NCI-H524 treated with DMSO at 0.1 percent for 48 hours (cell line): ENCODE measurements at places on chromosomes 1 and 21.

- no peak for DNase-seq
These were observed 102.3 kb downstream of the OMA1 start for GRCh38 chr1:58443986-58444868.

DNA sequence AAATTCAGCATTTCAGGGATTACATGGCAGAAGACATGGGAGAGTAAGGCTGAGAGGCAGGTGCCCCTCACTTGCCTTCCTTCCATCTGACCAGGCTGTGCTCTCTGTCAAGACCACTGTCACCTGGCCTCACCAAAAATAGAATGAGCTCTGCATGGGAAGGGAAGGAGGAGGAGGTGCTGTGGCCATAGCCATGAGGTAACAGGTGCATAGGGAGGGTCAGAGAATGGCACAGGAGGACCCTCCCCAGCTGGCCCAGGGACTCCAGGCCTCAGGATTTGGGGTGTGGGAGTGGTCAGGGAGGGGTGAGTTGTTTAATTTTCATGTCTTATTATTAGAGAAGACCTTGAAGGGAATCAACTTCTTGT, 192.3 kb downstream of the FCRL5 start:
- DNase-seq: no peak

DNA sequence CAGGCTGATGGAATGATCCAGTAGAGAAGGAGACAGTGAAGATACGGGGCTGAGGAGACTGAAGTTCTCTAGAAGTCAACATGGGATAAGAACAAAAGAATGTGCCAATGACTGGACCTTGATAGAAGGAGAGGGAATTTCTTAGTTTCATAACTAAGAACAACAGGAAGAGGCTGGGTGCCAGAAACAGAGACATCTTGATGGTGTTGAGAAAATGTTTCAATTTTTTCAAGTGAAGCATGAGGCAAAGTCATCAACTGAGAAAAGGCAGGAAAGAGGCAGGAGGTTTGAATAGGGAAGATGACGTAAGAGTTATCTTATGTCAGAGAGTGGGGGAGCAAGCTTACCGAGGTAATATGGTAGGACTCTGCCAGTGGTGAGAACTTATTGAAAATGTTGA, 80.1 kb downstream of the SPAG17 start:
- no peak for DNase-seq

DNA sequence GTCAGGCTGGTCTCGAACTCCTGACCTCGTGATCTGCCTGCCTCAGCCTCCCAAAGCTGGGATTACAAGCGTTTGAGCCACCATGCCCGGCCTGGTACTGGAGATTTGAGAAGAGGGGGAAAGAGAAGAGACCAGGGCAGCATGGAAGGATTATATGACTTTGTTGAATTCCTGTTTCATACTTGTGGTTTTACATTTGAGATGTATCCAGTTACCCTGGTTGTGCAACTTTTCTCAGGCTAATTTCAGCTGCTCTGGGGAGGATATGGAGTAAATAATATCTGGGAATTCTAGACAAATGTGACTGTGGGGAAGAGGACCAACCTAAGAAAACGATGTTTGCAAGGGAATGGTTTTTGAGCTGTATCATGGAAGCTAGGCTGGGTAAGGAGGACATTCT, 89.5 kb upstream of the GREM2 start:
- DNase-seq: no peak

GRCh38 chr1:218495931-218496330, 150.8 kb downstream of the TGFB2 start:
- no peak for DNase-seq

- no peak for DNase-seq
These were observed 123.1 kb upstream of the ESRRG start for GRCh38 chr1:216846339-216846738.

DNA sequence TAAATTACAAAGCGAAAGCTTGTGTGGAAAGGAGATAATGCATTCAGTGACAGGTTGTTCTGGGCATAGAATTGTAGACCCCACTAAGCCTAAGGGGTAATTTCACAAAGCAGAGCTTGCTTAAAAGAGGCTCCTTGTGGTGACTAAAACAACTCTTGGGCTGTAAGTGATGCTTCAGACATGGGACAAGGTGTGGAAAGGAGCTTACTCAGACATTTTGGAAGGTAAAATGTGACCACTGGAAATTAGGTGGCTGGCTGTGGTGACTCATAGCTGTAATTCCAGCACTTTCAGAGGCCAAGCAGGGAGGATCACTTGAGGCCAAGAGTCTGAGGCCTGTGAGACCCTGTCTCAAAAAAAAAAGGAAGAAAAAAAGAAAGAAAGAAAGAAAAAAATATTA, 51.1 kb upstream of the LRRC8C start:
- DNase-seq: no peak

GRCh38 chr1:238487931-238488330, 597.2 kb upstream of the ZP4 start:
- no peak for DNase-seq

GRCh38 chr1:228333739-228334115, 72.9 kb downstream of the TRIM11 start:
- no peak for DNase-seq

- no peak for DNase-seq
These were observed 47.1 kb upstream of the SCMH1 start for GRCh38 chr1:41289196-41289595.

DNA sequence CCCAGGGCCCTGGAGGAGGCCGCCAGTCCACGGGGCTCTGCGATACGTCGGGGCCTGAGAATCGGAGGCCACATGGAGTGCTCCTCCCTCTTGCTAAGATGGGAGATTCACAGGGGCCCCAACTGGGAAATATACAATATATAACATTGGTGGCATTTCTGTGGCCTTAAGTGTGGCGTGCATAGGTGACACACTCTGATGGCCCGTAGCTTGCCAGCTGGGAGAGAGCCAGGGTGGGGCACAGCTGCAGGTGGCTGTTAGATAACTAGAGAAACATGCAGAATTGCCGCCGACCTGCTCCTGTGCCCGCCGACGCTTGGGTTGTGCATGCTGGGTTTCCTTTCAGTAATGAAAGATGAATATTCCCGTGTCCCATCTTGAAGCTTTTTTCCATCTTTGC, 30.1 kb downstream of the UMODL1 start:
- DNase-seq: no peak

DNA sequence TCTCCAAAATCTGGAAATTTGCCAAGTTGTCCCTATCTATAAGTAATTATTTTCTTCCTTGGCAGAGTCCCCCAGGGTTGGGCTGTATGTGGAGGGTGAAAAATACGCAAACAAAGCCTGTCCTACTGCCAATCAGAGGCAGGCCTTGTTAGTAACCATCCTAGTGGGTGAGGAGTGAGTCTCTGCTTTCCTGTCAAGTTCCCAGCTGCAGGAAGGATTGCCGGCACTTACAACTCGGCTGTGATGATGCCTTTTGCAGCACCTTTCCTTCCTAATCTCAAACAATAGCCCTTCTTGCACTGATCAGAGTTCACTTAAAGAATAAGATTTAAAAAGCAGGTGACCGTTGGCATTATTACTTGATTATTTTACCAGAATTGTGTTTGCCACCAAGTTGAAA, 31.3 kb upstream of the FGGY start:
- no peak for DNase-seq

- no peak for DNase-seq
These were observed 1.7 kb upstream of the C1orf185 start for GRCh38 chr1:51100264-51100880.

DNA sequence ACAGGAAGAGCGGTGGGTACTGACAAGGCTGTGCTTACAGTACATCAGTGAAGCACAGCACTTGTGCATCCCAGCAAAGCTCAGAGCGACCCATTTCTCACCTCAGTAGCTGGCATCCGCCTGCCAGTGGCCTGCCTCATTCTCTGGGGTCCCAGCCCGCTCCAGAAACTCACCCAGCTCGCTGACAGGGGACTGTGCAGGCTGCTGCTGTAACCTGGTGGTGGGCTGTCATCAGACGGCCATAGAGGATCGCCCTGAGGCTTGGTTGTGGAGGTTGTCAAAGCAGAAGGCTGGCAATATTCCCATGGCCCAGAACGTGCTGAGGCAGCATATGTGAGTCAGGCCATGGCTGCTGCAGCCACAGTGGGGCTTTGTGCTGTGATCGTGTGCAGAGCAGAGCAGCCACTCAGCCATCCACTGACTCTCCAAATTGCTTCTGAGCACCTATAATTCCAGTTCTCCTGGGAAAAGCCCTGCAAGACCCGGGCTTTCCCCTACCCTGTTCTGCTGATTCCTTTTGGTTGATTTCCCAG, 13.6 kb upstream of the GPR137B start:
- no peak for DNase-seq

DNA sequence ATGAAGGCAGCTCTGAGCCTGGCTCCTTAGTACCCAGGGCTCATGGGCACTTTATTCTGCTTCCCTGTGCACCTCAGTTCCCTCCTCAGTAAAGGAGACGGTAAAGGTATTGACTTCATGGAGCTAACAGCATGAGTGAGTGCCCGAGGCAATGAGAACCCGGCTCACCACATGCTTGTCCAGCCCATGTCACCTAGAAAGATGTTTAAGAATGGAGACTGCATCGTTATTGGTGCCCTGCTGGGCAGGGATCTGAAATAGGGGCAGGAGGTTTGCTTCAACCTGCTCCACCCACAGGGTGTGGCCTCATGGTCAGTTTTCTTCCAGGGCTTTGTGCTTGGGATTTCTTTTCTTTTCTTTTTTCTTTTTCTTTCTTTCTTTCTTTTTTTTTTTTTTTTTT, 7.0 kb upstream of the KCNE1 start:
- DNase-seq: no peak

- DNase-seq: no peak
These were observed 16.4 kb downstream of the KNCN start for GRCh38 chr1:46535063-46535462.

DNA sequence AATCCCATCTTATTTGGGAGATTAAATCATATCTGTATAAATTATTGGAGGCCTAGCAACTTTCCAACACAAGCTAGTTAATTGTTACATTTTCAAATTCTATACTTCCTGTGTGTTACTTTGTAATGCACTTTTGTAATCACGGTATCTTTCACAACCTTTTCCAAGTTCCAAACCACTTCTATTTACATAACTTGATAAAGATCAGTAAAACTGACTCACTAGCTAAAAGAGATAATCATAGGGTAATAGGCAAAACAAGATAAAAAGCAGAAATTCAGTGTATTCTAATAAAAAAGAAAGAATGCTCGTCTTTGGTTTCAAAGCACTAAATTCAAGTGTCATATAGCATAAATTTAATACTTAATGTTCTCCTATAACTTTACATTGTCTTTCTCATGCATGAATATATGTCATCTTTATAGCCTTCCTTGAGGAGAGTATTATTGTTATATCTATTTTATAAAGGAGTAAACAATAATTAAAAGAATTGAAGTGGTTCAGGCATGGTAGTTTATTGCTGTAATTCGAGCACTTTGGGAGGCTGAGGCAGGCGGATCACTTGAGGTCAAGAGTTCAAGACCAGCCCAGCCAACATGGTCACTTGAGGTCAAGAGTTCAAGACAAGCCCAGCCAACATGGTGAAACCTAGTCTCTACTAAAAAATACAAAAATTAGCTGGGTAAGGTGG, 66.4 kb downstream of the RGS13 start:
- no peak for DNase-seq

DNA sequence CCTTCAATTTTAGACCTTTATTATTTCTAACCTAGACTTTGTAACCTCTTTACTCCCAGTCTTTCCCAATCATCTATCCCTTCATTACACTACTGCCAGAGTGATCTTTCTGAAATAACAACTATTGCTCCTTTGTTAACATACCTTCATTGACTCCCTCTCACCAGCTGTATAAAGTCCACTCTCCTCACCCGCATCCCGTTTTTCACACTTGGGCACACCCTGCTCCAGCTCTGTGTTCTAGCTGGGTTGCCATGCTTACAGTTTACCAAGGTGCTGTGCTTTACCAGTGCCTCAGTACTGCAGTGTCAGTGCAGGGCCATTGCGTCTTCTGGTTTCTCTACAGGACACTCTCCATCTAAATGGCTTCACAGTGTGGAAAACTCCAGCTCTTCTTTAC, 148.2 kb downstream of the NFIA start:
- no peak for DNase-seq

GRCh38 chr1:9312168-9312720, 19.6 kb downstream of the SPSB1 start:
- no peak for DNase-seq

DNA sequence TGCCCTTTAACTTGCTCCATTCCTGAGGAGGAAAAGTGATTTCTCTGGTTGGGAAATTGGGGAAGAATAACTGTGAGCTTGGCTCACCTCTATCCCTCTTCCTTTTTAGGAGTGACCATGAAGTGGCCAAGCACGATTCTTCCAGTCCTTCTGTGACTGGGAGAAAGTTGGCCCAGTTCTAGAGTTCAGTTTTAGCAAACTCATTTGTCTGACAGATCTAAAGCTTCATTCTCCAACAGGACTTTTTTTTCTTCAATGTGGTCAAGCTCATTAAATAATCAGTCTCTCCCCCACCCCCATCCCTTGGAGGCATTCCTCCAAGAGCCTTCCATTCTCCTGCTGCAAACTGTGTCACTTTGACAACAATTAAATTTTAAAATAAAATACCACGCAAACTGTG, 6.4 kb upstream of the AGL start:
- DNase-seq: no peak

GRCh38 chr1:98299313-98299712, 362.2 kb upstream of the SNX7 start:
- DNase-seq: no peak

DNA sequence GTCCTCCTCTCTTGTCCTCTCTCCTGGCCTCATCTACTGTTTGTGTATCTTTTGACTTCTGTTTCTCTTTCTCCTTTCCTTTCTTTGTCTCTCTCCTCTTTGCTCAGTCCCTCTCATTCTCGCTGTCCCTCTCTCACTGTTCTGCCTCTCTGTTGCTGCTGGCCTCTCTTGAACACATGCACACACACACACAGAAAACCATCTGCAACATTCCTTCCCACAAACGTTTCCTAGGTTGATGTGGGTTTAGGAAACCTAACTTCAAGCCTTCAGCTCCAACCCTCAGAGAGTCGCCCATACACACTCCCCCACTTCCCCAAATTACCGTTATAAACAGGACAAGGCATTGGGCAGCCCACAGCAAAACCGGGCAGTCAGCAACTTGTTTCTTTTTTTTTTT, 10.9 kb upstream of the SSBP3 start:
- DNase-seq: no peak

GRCh38 chr1:152983234-152983633, 647 bp upstream of the SPRR1A start:
- DNase-seq: no peak

DNA sequence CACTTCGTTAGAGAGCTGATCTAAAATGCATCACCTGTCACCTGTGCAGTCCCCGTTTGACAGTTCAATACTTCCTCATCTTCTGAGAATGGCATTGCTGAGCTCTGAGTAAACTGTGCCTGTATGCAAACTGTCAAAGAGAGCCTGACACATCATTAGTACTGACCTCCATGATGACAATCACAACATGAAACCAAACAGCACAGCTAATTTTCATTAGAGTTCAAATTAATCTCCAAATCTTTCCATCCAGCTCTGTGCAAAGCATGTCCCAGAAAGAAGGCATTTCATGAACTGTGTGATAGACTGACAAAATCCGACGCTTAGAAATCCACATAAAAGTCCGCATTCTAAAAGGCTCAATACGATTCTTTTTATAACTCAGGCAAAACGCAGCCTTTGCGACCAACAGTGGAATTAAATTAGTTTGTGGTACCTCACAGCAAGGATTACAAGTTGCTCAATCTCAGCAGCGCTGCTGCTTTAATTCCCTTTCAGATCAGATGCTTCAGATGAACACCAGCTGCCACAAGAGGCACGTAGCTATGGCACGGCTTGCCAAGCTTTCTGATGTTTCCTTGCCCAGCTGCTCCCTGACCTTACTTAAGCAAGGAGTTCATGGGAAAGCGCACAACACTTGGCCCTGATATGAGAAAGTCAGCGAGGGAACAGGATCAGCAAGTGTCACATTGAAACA, 765.5 kb upstream of the PRMT6 start:
- peak; percentile 83 for DNase-seq
